Thyroid gland (tissue), 4 donors: ENCODE measurements at places on chromosomes 2 and 18.

DNA sequence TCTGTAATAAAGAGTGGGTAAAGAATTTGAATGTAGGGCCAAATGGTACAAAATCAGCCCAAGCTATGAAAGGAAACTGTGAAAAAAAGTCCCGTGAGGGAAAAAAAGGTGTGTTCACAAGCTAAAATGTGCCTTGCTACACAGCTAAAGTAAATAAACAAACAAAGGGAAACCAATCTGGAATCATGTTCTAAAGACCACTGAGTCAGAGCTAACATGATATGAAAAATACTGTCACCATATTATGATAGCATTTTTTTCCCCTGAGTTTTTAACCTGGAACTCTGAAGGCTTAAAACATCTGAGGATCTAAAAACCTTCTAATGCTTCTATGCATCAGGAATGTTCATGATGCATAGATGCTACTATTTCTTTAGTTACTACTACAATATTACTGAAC, 58.8 kb downstream of the SCN1A start:
- DNase-seq = no peak

- DNase-seq = peak; percentile 60
These were observed 70.6 kb upstream of the PSMD14 start for GRCh38 chr2:161237392-161238264.

DNA sequence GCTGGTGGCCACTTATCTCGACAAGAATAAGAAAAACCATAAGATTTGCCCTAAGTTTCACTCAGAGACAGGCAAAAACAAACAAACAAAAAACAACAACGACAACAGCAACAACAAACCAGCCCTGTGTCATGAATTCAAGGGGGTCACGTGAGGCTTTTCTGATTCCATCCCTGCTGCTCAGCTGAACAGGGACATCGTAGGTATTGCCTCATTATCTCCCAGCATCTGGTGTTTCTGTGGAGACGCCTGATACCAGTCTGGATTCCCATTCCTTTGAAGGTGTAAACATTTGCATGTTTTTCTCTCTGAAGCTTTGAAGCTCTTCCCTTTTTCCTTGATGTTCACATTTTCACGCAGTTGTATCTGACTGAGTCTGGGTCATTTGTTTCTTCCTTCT, 117.4 kb downstream of the KCNF1 start:
- no peak for DNase-seq

DNA sequence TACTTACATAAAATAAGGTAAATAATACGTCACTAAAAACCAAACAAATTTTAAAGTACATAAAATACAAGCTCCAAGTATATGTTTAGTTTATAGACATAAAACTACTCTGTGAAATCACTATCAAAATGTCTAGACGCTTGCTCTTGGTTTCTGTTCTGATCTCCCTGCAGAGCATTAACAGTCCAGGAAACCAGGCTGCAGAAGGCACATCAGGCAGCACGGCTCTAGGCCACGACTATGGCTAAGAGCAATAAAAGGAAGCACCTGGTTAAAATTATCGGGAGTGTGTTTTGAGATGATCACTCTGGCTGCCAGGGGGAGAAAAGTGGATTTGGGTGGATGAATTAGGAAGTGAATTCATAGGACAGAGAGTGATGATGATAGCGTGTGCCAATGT, 196.0 kb upstream of the SPHKAP start:
- no peak for DNase-seq

DNA sequence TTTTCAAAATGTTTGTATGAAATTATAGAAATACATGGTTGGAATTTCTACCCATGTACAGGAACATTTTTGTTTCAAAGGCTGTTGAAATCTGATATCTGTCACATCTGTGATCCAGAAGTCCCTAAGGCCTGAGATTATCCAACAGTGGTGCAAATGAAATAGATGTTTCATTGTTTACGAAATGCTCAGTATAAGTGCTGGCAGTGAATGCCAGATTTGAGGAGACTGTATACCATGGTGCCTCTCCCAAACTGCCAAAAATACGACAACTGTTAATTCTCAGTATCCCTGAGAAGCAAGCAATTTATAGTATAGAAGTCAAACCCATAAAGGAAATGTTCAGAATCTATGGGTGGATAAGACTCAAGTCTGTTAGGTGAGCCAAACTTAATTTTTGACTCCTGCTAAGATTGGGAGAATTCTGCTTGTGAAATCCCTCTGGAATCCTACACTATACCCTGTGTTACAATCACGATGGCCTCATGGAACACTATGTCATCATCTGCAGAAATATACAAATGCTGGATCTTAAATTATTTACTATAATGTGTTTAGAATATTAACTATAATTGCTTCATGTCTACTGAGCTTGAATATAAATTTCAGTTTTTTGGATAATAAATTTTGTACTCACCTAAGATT, 71.2 kb upstream of the DOCK10 start:
- no peak for DNase-seq

- no peak for DNase-seq
These were observed 872 bp downstream of the RDH14 start for GRCh38 chr2:18559531-18560030.

- DNase-seq = peak; percentile 61
These were observed 86.8 kb downstream of the RBMS1 start for GRCh38 chr2:160406591-160407392.

- DNase-seq = peak; percentile 41
These were observed 73.6 kb downstream of the TEX51 start for GRCh38 chr2:126972279-126972626.

- DNase-seq = peak; percentile 10
These were observed 48.6 kb downstream of the ETAA1 start for GRCh38 chr2:67445652-67446268.

DNA sequence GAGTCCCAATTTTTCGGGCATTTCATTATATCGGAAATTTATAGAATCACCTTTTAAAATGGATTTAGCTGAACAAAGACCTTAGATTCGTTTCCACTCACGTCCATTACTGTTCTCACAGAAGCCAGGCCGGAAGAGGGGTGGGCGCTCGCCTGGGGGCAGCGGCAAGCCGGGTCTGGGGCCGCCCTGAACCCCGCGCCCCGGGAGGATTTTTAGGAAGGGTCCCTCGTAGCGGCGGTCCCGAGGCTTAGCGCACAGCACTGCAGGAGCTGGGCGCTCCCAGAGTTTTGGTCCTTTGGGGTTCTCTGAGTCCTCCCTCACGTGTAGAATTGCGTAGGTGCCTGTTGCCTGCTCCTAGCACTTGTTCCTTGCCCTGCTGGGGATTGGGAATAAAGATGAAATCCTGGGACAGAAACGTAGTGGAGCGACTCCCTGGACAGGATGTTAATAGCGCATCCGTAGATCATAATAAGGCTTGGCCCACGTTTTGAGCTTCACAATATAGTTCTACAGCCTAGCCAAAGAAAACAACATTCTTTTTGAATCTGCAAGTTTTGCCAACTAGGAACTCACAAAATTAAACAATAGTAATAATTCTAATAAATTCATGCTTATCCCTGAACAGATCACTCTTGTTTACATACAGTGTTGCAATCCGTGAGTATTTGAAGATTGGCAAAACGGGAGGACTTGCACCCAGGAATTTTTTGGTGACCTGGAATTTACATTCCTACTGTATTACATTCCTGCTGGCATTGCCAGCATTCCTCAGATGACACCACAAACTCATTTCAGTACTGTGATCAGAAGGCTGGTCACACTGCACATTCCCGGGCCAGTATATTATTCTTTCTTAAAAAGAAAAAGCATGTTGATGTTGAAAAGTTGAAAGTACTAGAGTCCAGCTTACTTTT, 875 bp downstream of the C18orf63 start:
- no peak for DNase-seq

GRCh38 chr18:76255070-76255683, 239.9 kb downstream of the ZNF516 start:
- no peak for DNase-seq

DNA sequence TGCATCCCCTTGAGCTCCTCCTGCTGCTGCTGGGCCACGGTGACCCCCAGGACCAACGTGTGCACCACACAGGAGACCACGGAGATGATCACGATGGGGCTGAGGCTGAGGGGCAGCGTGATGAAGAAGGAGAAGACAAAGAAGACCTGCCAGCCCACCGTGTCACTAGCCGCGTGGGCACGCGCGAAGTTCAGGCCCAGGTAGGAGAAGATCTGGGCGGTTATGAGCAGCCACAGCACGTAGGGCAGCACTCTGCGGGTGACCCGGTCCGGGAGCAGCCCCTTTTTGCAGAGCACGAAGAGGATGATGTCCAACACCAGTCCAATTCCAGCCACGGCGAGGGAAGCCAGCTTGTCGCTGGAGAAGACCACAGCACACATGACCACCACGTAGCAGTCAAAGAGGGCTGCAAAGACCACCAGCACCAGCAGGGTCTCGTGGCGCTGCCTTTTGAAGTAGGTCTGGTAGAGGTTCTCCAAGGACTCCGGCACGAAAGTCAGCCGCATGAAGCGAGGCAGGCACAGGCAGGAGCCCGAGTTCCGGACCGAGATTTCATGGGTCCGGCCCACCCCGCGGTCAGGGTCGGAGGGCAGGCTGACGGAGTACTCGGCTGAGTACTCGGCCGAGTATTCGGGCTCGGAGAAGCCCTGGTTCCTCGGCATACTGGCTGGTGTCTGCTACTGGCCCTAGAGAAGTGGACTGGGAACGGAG, 1.6 kb downstream of the ADCY3 start:
- no peak for DNase-seq

- DNase-seq = no peak
These were observed 2.7 kb upstream of the NMI start for GRCh38 chr2:151292141-151292540.

GRCh38 chr2:164438490-164439205, 182.6 kb downstream of the GRB14 start:
- no peak for DNase-seq

DNA sequence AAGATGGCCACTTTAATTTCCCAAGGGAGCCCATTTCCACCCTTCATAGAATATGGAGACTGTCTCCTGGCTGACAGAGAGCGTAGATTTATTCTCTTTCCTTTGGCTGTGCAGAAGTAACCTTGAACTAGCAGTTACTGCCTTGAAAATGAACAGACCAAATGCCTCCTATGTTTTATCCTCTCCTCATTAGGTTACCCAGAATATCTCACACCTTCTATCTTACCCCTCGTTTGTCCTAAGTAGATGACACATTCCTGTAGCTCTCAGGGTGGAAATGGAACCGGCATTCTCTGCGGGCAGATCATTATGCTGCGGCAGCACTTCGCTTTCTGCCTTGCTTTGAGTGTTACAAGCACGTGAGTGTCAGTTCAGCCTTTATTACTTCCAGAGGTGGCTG, 336.5 kb downstream of the DCDC2C start:
- no peak for DNase-seq

- peak; percentile 71 for DNase-seq
These were observed 203.3 kb upstream of the SMAD2 start for GRCh38 chr18:48133671-48134251.

- DNase-seq = no peak
These were observed 7.3 kb downstream of the ALPP start for GRCh38 chr2:232385660-232386489.

DNA sequence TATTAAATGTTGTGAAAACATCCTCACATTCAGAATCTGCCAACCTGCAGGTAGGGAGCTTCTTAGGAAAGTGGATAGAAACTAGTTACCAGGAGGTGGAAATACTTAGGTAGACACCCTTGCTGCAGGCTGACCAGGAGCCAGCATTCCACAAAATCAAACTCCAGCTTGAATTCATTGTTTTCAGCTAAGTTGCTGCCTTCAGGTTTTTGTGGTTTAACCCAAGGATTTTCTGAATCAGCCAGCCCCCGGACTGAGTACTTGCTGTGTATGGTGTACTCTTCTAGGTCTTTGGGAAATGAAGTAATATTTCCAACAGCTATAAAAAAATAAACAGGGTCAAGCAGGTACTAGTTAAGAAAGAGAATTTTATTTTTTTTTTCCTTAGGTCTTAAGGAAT, 192.1 kb upstream of the CHST9 start:
- no peak for DNase-seq

DNA sequence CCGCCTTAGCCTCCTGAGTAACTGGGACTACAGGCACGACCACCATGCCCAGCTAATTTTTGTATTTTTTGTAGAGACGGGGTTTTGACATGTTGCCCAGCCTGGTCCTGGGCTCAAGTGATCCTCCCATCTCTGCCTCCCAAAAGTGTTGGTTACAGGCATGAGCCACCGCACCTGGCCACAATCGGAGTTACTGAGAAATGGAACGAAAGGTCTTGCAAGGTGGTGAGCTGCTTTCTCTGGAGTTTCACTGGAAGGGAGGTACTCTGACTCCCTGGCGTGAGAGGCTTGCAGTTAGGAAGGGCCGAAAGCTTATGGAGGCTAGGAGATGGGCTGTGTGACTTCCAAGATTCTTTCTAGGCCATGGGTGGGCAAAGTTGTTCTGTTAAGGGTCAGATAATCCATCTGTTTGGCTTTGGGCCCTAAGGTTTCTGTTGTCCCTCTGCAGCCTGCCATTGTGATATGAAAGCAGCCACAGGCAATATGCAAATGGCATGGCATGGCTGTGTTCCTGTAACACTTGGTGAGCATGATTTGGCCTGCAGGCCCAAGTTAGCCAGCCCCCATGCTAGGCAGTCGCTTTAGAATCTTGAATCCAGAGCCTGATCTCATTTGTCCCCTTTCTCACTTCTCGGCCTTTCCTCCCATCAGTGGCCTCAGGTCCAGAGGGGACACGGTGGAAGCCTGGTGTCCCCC, 7.9 kb downstream of the EFHD1 start:
- DNase-seq = no peak
